ENCODE measurements at places on chromosomes 7 and 10.
A peak's percentile ranks its signal among the peaks of the same experiment; 100 is the strongest.

GRCh38 chr10:84406561-84406960 lies 78.2 kb downstream of the CCSER2 start:
- DNase-seq: no peak

DNA sequence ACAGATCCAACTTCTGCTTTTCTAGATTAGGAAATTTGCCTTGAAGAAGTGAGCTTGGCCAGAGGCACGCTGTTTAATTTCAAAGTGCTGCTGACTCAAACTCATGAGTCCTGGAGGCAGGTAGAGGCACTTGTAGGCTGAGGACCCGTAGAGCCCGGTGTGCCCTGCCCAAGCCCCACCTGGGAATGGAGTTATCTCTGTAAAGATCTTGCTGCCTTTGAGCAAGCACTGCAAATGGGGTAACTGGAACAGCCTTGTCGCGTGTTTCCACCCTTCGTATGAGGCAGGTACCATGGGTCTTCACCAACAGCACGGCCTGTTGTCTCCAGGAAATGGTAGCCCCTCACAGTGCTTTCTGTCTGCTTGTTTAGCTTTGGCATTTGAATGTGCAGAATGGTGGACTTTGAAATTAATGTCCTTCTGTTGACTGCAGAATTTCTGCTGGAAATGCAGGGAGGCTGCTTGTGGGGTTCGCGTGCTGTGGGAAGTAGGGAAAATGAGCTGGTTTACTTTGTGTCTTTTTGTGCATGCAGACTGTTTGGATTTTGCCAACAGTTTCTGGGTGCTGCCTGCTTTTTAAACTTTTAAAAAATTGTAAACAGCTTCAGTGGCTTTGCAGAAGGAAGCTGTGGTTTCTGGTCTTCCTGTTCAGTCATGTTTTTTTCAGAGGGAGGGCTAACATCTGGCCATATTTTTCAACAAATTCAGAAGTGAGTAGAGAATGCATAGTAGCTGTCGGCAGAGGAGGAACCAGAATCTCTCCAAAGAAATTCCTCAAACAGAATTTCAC lies 27.2 kb downstream of the CCM2 start:
- DNase-seq: peak; percentile 20

DNA sequence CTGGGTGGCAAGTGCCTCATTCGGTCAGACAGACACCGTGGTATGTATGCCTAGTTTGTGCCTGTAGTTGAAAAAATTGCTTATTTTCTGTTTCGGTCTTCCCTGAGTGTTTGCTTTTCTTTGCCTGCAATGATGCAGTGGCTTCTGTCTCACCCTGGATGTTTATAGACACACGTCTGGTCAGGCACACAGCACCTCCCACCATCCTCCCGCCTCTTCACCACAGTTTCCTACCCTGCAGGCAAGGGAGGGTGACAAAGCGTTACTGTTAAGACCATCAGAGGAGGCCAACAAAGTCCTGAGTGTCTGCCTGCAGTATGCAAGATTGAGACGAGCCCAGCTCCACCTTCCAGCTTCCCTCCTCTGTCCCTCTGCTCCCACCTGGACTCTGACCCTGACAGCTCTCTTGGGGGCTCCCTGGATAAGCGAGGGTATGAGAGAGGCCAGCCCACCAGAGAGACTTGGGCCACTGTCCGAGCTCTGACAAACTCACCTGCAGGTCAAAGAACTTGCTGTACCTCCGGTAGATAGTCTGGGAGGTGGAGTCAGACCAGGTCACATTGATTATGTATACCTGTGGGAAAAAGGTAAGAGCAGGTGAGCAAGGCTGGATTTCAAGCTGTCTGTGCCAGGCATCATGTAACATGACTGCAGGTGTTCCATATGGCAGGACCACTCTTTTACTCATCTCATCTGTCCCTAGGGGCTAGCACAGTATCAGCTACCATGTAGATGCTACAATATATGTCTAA lies 54.4 kb downstream of the SH3PXD2A start:
- DNase-seq: no peak

GRCh38 chr7:17590221-17590620 lies 291.8 kb downstream of the AHR start:
- no peak for DNase-seq

GRCh38 chr7:102859799-102860125 lies 53.0 kb upstream of the LRRC17 start:
- no peak for DNase-seq

GRCh38 chr7:69246758-69247157 lies 351.5 kb upstream of the AUTS2 start:
- DNase-seq: no peak

DNA sequence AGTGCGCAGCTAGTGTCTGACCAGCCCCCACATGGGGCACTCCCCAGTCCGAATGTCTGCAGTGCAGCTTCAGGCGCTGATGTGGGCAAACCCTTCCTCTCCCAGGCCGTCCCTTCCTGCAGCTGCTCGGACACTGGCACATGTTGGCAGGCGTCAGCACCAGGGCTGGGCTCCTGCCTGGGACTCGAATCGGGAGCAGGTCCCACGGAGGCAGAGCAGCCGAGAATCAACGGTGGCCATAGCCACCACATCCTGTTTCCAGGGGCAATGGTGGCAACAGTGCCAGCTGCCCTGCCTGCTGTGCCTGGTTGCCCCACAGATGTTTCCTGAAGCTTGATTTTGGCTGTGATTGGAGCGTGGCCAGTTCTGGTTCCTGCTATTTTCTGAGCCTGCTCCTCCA lies 65.8 kb downstream of the MGMT start:
- DNase-seq: no peak

DNA sequence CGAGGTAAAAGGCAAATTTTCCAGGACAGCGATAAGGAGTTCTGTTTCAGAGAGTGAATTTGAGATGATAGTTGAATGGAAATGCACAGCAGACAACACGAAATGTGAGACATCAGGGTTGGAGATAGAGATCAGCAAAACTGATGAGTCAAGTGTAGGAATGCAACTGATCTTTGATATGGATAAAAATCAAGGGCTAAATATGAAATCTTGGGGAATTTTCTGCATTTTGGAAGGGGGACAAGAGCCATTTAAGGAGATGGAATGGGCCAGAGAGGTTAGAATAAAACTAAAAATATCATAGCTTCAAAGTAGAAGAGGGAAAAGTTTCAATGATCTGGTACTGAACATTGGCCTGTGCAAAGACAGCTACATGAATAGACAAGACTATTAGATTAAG lies 11.5 kb downstream of the CISD1 start:
- no peak for DNase-seq

DNA sequence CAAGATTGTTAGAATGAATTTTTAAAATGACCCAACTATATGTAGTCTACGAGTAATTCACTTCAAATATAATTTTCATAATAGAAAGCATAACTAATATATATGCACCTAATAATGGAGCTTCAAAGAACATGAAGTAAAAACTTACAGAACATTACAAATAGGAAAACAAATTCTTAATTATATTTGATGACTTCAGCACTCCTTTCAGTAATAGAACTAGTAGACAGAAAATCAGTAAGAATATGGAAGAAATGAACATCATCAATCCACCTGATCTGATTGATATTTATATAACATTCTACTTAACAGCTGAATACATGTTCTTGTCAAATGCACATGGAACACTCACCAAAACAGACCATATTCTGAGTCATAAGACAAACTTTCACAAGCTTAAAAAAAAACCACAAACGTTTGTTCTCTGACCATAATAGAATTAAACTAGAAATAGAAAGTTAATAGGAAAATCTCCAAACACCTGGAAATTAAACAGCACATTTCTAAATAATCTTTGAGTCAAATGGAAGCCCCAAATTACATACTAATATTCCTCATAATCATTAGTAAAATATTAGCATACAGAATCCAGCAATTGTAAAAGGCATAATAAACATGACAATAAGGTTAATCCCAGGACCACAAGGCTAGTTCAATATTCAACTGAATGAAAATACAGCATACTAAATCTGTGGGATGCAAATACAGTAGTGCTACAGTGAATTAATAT lies 48.0 kb downstream of the BRAF start:
- peak; percentile 26 for DNase-seq

- DNase-seq: no peak
These were observed 495 bp downstream of the EIF3B start for GRCh38 chr7:2354939-2355704.

GRCh38 chr7:69593511-69593910 lies 4.8 kb upstream of the AUTS2 start:
- no peak for DNase-seq

DNA sequence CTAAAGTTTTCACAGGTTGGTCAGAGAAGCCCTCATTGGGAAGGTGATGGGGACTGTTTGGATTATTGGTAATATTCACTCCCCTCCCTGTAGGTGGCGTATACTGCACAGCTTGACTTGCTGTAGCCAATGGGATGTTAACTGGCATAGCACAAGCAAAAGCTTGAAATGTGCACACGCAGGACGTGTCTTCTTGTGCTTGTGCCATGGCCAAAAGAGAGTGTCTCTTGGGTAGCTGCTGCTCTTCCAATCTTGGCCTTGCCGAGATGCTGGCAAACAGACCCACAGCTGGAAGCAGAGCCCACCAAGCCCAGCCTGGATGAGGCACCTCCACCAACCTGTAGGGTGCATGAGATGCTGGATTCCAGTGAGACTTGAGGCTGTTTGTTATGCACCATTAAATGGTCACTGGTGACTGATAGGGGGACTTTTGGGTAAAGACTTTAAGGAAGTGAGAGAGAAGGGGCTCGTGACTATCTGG lies 266.0 kb downstream of the GRID1 start:
- DNase-seq: no peak

GRCh38 chr7:4714767-4715409 lies 32.8 kb downstream of the FOXK1 start:
- no peak for DNase-seq

DNA sequence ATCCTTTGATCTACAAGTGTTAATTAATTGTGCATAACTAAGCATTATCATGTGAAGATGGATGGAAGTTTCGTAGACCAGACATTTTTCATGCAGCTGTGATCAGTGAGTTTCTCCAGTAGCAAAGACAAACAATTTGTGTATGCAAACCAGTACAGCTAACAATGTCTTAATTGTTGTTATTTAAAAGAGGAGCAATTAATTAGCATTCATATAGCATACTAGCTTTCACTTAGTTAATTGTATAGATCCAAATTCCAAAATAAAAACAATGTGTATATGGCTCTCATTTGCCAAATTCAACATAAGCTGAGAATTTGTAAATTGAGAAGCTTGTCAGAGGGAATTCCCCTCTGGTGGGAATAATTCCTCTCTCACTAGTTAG lies 22.6 kb upstream of the PRKCQ start:
- DNase-seq: no peak

GRCh38 chr7:30470771-30471170 lies 7.8 kb downstream of the NOD1 start:
- DNase-seq: peak; percentile 58

DNA sequence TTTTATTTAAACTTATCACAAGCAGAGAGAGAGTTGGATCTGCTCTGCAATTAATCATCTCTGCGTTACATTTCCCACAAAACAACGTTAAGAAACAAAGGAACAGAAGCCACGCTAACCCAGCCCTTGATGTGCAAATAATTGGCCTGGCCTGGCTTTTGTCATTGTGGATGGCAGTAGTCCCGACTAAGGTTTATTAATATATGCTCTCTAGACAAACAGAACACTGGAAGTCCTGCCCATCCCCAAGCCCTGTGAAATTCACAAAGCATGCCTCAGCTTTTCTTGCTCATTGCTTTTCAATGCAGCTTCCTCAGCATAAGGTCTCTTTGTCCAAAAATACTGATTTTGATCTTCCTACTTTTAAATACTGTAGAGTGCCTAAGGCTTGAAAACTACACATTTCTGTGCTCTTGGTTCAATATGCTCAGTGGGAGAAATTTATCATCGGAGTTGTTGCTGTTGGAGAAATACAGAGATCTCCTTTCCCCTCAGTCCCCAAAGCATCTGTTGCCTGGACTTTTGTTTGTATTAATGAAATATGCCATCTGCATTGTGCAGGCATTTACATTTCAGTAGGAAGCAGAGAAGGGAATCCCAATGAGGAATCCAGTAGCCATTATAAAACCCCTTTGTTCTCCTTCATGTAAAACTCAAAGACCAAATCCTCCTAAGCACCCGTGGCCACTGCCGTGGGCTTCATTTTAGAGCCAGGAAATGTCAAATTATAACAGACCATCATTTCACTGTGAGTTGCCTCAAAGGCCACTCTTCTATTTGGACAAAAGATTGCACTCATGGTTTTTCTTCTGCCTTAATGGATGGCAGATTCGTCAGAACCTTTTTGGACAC lies 61.1 kb downstream of the SORCS1 start:
- no peak for DNase-seq

GRCh38 chr10:86068231-86069054 lies 298.2 kb downstream of the GRID1 start:
- DNase-seq: no peak

- DNase-seq: no peak
These were observed 1396.8 kb downstream of the GATA3 start for GRCh38 chr10:9451211-9451773.

DNA sequence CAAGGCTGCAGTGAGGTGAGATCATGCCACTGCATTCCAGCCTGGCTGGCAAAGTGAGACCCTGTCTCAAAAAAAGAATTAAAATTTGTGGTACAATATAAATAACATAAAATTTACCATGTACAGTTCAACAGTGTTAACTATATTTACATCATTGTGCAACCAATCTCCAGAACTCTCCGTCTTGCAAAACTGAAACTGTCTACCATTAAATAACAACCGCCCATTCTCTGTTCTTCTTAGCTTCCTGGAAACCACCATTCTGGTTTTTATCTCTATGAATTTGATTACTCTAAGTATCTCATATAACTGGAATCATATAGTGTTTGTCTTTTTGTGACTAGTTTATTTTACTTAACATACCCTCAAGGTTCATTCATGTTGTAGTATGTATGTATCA lies 167.6 kb downstream of the AUTS2 start:
- no peak for DNase-seq

GRCh38 chr10:125054669-125055268 lies 105.6 kb downstream of the CTBP2 start:
- no peak for DNase-seq

All from GM04503 (cell line).